Stimulated activated naive CD8-positive, alpha-beta T cell treated with anti-CD3 and anti-CD28 coated beads, Interleukin-15, Interleukin-2, amounts not matched to agents 100 U/mL and 50 U/mL, for 24 hours (primary cell): ENCODE measurements at places on chromosomes 5 and 9.

GRCh38 chr5:93164690-93165089 is 416.3 kb downstream of the NR2F1-AS1 start:
- no peak for DNase-seq

DNA sequence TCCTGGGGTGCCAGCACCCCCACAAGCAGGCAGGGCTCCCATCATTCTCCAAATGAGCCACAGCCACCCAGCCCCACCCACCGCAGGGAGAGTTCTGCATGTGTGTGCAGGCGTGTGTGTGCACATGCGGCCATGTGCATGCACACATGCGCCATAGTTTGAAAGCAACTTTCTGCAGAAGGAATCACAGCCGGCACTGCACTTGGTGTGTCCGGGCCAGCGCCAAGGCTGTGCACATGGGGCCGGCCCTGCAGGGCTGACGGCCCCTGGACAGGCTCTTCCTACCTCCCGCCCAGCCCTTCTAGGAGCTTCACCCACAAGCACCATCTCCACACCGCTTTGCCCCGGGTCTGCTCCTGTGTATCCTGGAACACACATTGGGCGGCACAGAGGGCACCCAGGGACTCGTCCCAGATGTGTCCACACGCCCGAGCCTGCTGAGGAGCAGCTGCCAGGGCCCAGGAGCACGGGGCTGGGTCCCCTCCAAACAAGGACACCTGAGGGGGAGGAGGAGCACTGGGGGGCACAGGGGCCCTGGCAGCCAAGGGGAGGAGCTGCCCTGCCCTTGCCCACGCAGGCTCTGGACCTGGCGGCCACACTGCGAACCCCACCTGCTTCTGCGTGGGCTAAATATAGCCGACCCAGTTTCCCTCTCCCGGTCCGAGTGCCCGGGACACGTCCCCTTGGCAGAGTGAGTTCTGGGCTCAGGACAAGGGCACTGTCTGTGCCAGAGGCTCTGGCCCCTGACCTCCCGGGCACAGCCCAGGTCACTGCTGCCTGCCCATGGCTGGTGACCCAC is 19.1 kb downstream of the TPPP start:
- no peak for DNase-seq

DNA sequence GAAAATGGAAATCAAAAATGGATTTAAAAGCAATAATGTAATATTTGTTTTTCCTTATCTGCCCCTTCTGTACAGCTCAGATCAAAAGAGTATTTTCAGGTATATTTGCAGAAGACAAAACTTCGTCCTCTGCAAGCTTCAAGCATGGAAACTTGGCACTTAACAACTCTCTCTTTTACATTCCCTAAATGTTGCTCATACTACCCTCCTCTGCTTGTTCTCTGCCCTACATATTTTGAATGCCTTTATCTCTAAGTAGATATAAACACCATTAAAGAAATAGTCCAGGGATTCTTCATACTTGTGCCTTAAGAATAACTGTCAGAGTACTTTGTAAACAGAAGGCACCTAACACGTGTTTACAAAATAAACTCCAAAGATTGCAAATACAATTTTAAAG is 19.2 kb upstream of the SMC2 start:
- no peak for DNase-seq

GRCh38 chr5:135216471-135217343 is 182.3 kb downstream of the MACROH2A1 start:
- DNase-seq: no peak

DNA sequence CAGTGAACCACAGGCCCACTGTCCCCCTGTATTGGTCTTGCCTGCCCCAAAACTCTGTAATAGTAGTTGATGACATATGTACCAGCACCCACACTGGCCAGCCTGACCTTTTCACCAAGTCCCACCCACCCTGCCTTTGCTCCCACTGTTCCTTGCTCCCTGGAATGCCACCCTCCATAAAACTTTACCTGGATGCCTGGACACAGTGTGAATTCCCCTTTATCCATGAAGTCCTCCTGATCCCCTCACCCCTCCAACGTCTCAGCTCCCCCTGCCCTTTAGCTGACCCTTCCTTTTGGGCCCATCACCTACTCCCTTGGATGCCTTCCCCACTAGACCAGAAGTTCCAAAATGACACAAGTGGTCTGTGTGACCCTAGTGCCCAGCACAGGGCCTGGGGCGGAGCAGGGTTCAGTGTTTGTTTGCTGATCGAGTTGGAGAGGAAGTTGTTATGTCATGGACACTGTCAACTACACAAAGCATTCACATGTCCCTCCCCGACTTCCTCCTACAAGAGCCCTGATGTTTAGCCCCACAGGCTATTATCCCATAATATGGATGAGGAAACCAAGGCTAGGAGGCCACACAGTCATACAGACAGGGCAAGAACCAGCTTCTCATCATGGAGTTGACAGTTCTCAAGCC is 16.1 kb downstream of the AMBP start:
- DNase-seq: no peak

DNA sequence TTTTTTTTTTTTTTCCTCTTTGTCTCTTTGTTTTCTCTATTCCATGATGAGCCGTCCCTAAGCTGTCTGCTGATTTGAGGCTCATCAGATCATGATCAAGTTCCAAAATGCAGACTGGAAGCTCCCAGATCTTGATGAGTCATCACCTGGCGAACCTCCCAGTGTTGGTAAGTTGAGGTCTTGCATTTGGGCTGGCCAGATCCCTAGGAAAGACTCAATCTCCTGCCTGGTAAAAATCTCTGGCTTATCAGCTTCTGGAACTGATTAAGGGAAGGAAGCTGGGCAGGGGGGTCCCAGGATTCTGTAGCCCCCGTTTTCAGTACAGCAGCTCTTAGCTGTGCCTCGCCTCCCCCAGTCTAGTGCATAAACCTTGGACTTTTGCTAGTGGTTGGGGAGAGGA is 69.0 kb downstream of the TSPAN17 start:
- DNase-seq: no peak

- DNase-seq: no peak
These were observed 409.6 kb upstream of the MPDZ start for GRCh38 chr9:13688990-13689600.

- no peak for DNase-seq
These were observed 4.7 kb downstream of the SKP2 start for GRCh38 chr5:36156619-36157018.

GRCh38 chr5:50953290-50953689 is 286.9 kb downstream of the PARP8 start:
- DNase-seq: no peak

GRCh38 chr9:11199335-11199734 is 586.5 kb upstream of the PTPRD start:
- DNase-seq: no peak

DNA sequence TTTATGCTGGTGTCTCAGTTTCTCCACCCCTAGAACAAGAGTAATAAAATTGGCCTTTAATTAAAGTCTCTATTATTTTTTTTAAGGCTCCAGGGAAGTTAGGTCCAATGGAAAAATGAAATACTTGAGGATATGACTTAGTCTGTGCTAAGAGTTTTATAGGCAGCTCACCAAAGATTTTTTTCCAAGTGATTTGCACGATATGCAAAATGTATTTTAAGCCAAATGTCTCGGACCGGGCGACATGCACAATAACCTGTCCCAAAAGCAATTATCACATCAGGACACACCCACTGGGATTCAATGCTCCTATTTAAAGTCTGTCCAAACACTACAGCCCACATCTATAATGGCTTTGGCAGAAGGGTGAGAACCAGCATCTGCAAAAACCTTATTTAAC is 136.1 kb upstream of the ANKH start:
- no peak for DNase-seq

DNA sequence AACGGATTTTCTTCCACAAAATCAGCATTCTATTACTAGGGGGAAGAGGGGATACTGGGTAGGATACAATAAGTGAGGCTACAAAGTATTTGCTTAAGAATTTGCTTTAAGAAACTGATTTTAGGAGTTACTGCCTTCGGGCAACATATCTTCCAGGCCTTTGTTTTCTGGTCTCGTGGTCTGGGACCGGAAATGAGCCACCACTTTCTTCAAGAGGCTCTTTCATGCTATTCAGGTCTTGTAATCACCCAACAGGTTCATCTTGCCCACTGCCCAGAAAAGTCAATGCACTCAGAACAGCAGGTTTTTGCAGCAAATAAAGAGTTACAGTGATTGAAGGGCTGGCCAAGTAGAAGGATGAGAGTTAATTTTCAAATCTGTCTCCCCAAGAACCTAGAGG is 6.6 kb upstream of the AOPEP start:
- no peak for DNase-seq

DNA sequence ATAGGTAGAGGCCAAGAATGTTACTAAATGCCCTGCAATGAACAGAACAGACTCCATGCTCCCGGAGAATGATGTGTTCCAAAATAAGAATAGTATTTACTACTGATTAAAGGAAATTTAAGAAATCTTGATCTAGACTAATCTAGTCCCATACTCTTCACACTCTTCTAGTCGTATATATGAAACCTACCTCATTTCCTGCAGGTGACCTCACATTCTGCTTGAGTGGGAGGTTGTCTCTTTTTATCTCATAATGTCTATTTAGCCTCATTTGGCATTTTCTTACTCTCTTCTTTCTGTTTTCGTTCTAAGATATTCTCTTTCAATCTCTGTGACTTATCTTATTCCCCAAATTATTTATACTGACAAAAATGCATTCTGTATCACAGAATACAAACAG is 9.2 kb upstream of the SHOC1 start:
- DNase-seq: no peak

- no peak for DNase-seq
These were observed 118.4 kb downstream of the NXNL2 start for GRCh38 chr9:88653406-88653805.

DNA sequence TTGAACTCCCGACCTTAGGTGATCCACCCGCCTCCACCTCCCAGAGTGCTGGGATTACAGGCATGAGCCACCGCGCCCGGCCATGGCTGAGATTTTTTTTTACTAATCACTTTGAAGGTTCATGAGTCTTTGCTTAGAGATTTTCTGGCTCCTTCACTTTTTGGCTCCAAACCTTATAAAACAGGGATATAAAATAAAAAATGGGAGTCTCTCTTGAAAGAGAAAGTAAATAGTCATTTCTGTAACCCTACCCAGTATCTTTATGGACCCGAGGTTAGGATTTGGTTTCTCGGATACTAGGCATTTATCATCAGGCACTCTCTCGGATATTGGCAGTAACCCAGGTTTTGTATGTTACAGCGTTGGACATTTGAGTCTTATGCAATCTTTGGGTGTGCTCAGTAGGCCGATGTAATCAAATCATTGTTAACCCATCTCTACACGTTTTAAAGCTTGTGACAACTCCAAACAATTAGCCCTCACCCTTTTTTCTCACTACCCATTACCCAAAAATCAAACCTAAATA is 25.3 kb downstream of the STXBP1 start:
- no peak for DNase-seq

DNA sequence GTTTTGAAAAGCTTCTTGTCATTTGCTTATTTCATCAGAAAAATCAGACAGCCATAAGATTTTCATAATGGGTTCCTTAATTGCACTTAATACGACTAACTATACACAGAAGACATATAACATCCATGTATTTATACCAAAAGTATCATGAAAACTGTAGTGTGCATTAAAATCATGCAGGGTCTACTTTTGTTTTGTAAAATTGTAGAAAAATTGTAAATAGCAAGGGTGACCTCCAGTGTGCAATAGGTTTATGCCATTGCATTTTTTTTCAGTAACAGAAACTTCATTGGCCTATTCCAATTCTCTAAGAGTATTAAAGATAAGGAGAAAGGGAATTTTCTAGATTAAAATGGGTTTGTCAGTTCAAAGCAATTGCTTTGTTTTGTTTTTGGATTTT is 307.6 kb downstream of the KIAA0825 start:
- no peak for DNase-seq

DNA sequence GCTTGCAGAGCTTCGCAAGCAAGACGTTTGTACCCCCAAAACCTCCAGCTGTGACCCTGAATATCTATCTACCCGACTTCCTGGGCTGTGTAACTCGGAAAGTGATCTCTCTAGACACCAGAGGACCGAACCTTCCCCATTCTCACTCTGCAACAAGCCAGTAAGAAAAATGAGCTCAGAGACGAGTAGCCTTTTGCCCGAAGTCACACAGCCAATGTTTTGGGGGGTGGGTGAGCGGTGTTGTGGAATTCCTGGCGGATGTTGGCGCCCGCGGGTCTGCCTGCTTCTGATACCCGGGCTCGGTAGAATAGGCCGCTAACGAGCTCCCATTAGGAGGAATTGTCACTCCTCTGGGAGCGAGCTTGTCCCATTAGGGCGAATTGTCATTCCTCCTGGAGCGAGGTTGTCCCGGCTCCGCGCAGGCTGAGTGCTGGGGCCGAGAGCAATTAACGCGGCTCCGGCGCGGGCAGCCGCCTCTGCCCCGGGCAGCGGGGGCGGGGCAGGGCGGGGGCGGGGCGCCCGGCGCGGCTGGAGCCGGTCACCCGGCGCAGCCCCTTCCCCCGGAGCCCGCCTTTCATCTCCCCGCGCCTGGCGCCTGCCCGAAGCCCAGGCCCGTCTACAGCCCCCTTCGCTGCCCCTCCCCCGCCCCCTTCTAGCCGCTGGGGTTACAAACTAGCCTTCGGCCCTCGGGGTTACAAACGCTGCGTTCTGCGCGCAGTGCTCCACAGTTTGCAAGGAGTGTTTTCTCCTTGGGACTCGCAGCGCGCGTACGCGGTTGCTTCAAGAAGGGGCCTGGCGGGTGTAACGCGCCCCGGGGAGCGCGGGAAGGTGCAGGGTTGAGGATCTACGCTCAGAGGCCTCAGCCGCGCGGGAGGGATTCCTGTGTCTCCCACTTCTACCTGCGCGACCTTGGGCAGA is 3.5 kb upstream of the MSX2 start:
- no peak for DNase-seq

GRCh38 chr5:15168358-15168757 is 296.8 kb upstream of the ANKH start:
- DNase-seq: no peak

GRCh38 chr5:36882250-36882649 is 5.7 kb downstream of the NIPBL start:
- DNase-seq: no peak

DNA sequence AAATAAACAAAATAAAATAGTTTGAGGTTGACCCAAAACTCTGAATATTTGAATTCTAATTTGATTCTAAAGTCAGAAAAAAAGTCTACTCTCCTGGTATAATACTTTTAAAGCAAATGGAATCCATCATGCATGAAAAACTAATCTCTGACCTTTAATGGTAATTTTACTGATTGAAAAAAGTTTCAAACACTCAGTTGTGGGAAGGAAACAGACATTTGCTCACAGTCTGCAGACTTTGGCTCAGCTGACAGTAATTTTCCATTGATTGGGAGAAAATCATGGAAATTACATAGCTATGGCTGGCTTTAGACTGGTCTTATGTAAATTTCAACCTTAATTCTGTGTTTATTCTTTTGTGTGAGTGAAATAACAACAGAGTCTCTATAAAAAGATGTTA is 574.3 kb downstream of the PDE4D start:
- DNase-seq: no peak

GRCh38 chr5:57698802-57699201 is 216.2 kb upstream of the ACTBL2 start:
- no peak for DNase-seq

GRCh38 chr5:132673488-132673887 is 301 bp upstream of the IL4 start:
- DNase-seq: no peak

DNA sequence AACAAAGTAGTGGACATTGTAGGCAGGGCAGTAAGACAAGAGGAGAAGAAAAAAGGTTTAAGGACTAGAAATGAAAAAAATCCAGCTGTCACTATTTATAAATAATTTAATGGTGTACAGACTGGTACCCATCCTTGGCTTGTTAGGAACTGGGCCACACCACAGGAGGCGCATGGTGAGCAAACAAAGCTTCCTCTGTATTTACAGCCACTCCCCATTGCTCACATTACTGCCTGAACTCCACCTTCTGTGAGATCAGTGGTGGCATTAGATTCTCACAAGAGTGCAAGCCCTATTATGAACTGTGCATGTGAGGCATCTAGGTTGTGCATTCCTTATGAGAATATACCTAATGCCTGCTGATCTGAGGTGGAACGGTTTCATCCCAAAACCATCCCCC is 62.6 kb upstream of the DMAC1 start:
- DNase-seq: no peak
